GF-D8 (cell line): ENCODE measurements at places on chromosomes 7 and 10.

DNA sequence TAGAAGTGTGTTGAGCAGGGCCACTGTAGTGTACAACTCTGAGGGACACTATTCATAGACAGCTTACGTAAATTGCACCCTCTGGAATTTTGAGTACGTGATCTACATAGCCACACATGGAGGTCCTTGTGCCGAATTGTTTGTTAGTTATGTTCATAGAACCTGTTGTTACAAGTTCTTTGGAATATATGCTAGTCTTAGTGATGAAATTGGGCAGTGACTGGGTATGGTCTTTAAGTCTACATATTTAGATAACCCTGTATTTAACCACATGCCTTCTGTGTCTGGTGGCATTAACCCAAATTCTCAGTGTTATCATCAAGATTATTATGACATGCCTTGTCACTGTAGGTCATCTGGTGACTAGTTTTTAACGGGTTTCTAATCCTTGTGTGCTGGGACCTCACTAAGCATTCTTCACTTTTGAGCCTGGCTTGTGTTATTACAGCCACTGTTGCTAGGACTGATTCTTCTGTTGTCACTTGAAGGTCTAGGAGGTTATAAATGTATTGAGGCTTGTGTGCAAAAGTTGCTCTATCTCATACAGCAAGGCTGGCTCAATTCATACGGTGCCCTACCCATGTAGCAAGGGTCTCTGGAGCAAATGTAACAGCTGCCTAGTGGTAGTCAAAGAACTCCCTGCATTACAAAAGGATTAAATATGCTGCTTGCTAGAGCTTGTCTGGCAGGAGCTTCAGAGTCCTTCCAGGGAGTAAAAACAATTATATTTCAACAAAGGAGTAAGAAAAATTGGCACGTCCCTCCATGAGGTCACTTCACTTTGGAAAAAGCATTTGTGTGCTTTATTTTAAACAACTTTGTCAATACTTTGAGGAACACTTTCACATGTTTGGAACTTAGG, 65.4 kb downstream of the CDK14 start:
- DNase-seq, result no peak

DNA sequence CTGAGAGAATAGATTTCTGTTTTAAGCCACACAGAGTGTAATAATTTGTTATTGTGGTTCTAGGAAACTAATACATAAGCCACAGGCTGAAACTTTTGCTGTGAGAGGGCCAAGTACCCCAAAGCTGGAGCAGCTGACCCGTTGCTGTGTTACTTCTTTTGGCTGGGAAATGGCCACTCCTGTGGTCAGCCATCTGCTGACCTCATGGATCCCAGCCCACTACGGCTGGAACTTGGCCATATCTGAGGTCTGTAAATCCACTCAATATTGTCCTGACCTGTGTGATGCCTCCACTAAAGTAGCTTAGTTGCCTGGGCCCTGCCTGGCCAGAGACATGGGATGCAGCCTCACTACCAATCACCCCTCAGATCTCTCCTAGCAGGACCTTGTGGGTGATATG, 17.4 kb upstream of the LOXL4 start:
- no peak for DNase-seq

- no peak for DNase-seq
These were observed 106.2 kb downstream of the TWIST1 start for GRCh38 chr7:19011212-19011611.

GRCh38 chr7:139913845-139914135, 84.7 kb downstream of the TBXAS1 start:
- DNase-seq, result no peak

GRCh38 chr10:72702868-72703581, 11.1 kb downstream of the MCU start:
- DNase-seq, result no peak

DNA sequence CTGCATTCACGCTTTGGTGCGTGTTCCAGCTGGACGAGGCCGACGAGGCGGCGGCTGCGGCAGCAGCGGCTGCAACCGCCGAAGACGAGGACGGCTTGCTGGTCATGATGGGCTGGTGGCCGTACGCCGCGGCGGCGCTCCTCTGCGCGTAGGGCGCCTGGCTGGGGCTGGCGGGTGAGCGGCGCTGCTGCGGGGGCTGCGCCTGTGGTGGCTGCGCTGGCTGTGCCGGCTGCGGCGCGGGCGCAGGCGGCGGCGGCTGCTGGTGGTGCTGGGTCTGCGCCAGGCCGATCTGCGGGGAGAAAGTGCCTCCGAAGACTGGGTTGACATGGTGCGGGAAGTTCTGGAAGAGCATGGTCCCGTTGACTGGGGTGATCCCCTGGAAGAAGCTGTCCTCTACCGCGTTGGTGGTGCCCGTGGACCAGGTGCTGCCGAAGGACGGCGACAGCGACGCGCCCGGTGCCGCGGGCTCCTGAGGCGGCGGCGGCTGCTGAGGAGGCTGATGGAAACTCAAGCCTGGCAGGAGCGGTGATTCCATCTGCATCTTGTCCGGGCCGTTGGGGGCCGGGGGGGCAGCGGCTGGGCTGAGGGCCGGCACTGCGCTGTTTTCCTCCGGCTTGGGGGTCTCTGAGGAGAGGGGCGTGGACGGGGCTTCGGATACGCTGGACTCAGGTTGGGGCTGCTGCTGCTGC, 51.1 kb downstream of the CPEB3 start:
- no peak for DNase-seq

DNA sequence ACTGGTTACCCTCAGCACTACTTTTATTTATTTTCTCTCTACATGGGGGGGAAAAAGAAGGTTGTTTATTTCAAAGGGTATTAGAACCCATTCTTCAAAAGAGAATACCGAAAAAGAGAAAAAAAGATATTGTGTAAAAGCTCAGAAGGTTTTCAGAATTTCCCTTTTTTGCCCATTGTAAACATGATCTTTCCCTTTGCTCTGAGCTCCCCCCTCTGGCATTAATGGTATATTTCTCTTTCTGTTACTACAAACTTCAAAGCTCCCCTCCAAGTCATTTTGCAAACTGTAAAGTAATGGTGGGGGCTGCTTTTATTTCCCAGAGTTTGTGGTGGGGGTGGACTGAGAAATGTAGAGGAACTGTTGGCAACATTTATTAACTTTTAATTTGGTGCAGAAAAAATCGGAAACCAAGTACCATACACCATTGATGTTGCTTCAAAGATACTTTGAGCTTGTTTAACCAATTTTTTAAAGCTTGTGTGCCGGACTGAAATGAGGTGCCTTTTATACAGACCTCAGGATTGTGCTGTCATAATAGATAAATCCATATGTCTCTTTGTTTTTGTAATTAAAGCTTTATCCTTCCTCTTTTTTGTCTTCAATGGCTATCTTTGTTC, 181.5 kb downstream of the EXOC4 start:
- peak; percentile 30 for DNase-seq

DNA sequence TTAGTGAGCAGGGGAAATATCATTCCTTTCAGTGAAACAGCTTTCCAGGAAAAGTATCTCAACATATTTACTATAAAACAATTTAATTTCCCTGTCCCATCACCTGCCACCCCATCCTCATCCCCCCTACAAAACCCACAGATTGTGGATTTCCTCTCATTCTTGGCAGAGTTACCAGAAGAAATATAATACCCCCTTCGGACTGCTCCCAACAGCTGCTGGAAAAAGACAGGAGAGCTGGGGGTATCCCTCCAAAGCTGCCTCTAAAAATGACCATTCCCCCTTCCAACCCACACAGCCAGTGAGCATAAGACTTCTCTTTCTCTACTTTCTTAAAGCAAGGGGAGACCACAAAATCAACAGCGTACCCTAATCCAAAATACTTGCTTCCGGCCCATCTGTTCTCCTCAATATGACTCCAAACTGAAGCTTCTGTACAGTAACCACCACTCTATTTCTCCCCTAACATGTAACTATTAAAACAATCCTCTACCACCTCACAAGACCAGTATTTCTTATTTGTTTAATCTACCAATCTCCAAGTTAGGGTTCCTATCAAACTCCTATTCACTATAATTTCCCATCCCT, 7.8 kb downstream of the FBXW4 start:
- DNase-seq, result no peak

- peak; percentile 85 for DNase-seq
These were observed 582 bp downstream of the HBP1 start for GRCh38 chr7:107169120-107170050.

DNA sequence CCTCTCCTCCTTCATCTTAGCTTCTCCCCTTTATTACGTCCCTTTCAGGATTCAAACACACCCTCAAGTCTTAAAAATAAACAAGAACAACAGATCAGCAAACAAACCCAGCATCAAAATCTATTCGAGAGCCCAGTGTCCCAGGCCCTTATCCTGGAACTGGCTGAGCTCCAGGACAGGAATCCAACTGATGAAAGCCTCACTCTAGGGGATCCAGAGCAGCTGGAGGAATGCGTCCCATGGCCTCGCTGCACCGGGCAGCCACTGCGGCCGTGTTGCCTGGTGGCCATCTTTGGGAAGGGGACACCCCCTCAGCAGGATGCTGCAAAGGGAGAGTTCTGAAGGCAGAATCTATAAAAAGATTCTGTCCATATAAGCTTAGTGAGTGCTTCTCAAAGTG, 156.5 kb upstream of the BMPER start:
- no peak for DNase-seq

GRCh38 chr7:78490524-78490923, 692.0 kb downstream of the PHTF2 start:
- no peak for DNase-seq

DNA sequence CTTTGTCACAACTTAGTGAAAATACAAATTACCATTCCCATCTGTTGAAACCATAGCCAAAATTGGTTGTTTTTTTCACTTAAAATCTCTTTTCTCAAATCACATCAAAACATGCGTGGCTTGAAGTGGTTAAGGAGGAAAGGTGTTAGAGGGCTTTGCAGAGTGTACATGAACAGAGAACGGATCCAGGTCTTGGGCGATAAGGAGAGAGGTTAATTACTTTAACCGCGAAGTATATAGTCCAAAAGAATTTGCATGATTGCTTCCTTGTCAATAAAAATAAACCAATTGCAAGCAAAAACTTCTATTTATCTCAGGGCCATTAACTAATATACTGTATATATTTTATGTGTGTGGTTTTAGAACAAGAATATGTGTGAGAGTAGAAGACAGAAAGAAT, 813.9 kb upstream of the SORCS1 start:
- DNase-seq, result no peak

DNA sequence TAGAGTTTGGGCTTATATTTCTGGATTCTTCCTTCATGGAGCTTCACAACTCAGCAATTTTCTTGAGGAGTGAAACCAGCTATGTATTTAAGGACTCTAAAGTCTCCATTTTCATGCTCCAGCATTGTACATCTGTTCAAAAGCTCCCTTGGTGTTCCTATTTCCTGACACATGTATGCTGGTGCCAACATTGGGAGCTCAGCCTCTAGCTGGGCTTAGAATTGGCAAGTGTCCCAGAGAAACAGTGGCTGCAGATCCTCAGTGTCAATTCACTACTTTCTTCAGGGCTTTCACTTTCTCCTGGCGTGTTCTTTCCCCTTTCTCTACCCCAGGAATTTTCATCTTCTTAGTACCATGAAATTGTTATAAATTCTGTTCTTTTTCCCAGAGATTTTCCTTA, 103.1 kb downstream of the ZNF467 start:
- no peak for DNase-seq

DNA sequence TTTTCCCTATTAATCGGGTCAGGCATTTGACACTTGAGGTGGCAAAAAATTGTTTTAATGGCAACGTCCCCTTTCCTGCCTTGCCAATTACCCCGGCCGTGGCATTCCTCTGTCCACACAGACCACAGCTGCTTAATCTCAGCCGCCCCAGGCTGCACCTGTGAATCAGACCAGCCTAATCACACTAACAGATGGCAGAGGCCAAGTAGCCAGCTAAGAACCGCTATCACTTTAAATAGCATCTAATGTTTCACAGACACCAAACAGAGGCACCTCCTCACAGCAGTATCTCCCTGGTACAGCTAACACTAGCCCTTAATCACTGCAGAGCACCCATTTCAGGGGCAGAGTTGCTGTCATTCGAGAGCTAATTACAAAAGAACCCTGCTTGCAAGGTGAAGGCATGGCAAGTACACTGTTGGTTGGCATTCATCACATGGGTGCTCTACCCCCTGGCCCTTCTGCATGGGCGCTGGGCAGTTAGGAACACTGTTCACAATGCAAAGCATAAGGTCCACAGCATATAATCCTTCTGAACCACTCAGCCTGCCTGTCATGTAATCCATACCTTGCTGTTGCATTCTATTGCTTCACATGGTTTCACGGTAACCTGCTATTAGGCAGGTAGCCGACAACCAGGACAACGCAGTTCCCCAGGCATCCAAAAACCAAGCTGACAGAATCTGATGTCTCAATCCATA, 38.8 kb downstream of the FGFR2 start:
- no peak for DNase-seq

DNA sequence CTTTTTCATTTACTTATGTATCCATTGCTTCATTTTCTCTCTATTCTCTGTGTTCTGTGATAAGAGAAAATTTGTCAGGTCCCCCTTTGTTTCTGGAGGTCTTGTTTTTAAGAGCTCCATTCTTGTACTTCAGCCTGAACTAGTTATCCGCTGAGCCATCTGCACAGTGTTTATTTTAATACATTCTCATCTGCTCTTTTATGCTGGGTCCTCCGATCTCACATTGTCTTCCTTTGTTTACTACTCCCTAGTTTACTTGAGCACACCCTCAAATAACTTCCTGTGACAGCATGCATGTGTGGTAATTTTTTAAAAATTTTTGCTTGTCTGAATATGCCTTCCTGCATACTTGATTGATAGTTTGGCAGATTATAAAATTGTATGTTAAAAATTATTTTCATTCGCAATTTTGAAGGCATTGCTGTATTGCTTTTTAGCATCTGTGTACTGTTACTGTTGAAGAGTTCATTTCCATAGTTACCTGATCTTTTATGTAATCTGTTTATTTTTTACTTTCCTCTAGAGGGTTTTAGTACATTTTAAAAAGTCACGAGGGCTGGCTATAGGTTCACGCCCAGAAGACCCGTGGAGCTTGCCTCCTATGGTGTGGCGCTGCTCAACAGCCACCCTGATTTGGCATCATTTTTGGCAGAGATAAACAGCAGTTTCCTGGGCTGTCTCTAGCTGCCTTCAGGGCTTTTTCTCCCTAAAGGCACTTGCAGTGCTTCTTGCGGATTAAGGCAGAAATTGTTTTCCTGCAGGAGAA, 31.9 kb downstream of the RSBN1L start:
- DNase-seq, result no peak

DNA sequence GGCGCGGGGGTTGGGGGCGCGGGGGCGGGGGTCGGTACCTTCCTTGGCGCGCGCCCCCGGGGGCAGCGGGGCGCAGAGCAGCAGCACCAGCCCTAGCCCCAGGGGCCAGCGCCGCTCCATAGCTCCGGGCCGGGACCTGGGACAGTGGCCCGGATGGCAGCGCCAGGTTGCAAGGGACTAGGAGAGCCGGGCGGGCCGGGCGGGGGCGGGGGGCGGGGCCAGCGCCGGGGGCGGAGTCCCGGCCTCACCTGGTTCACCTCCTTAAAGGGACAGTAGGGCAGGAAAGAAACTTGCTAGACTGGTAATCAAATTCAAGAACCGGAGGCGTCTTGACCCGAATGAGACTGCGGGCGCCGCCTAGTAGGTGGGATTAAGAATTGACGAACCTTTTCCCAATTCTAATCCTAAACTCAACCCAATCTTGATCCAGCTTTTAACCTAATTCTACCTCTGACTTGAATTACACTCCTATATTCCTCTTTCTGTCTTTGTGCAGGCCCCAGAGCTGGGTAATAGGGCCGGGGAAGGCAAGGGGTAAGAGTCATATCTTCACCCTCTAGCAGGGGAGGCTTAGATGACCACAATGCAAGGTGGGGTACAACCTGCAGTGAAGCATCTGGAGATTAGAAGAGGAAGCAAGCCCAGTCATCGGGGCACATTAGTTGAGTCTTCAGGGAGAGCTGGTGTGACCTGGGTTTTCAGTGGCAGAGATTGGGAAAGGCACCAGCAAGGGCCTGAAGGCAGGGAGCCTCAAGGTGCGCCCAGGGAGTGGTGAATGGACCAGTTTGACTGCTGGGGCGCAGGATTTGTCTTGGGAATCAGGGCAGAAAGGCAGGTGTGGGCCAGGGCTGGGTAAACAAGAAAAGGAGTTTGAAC, at the start of gene EPHA1:
EPHA1 (minus strand) TSS at position 171 of the 876 bp plus-strand sequence; CDS start at position 120, 51 bp downstream.
- DNase-seq, result no peak
